ENCODE measurements at places on chromosomes 3 and 15.

- DNase-seq, result no peak
Observed at GRCh38 chr3:124234852-124235252, 242.9 kb upstream of the ROPN1 start.

- DNase-seq, result no peak
Observed at GRCh38 chr3:172604895-172605646, 81.8 kb upstream of the TNFSF10 start.

DNA sequence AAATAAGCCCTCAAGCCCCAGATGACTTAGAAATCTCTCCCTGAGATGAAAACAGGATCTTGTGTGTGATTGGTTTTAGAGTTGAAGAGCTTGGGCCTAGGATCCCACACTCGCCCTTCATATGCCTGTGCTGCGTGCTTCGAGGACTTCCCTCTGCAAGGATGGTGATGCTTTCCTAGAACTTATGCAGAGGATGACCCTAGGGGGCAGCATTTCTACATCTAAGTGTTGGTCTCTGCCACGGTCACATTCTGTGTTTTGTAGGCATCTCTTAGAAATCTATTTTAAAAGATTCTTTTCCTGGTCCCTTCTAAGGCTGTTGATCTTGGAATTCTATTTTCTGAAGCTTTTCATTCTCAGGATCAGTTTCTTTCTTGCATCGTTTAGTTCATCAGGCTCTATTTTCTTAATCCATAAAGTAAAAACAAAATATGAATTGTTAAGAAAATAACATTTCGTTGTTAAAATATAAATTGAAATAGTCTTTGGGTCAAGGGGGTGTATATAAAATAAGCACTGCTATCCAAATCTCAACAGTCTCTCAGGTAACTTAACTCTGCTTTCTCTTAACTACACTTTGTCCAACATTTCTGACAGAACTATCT lies 45.7 kb downstream of the WDR76 start:
- no peak for DNase-seq

GRCh38 chr3:73228959-73229358 lies 167.5 kb downstream of the EBLN2 start:
- no peak for DNase-seq

DNA sequence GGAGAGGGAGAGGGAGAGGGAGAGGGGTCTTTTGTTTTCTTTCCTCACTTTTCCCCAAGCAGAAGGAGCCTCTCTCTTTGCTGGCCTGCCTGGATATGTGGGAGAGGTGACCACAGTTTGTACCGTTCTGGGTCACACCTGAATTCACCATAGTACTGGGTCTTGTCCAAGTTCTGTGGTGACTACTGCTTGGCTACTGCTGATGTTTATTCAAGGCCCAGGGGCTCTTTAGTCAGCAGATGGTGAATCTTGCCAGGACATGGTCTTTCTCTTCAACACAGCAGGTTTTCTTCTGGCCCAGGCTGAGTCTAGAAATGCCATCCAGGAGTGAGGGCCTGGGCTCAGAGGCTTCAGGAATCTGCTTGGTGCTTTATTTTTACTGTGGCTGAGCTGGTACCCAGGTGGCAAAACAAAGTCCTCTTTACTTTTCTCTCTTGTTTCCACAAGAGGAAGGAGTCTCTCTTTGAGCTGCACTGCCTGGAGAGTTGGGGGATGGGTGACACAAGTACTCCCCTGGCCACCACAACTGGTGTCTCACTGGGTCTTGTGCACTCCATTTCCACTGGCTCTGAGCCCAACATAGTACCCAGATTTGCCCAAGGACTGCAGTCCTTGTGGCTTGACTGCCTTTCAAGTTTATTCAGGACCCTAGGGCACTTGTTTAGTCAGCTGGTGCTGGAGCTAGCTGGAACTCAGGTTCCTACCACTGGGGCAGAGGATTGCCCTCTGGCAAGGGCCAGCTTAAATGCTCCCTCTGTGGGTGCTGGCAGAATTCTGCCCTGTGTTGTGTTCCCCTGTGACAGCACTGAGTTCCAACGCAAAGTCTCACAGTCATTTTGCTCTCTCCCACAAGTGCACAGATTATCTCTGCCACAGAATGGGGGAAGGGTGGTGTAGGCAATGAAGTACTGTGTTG lies 16.8 kb upstream of the CCNDBP1 start:
- no peak for DNase-seq

DNA sequence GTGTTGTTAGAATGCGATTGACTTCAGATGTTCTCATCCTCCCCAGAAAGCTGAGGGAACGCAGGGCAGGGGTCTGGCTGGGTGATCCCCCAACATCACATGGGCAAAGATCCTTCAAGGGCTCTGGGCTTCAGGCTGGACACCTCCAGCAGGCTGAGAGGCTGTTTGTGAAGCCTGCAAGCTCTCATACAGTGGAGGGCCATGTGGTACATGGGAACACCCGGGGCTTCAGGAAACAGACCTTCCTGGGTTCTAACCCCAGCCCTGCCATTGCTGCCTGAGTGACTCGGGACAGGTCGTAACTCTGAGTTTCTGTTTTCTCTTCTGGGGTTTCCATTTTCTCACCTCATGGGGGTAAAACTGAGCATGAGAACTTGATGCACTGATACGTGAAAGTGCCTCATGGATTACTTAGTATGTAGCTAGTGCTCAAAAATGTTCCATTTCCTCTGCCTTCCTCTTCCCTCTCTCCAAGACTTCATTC lies 81.2 kb downstream of the TLE3 start:
- no peak for DNase-seq

DNA sequence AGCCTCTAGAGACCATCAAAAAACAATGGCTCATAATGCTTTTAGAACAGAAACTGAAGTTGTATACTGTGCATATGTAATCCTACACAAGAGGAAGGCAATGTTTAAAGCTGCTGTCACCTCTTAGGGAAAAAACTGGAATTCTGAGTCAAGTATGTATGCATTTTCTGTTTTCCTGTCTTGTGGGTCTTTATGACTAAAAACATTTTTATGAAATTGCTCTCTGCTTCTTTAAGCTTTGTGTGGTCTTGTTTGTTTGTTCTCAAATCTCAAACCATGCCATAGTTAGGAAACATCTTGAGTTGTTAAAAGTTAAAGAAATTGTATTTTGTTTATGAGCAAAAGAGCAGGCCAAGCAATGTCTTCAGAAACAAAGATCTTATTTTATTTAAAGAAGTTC lies 80.9 kb upstream of the SOX2 start:
- DNase-seq, result no peak

- no peak for DNase-seq
Observed at GRCh38 chr15:100355342-100355741, 13.6 kb upstream of the ADAMTS17 start.

- no peak for DNase-seq
Observed at GRCh38 chr15:32718227-32718820, 520 bp downstream of the GREM1 start.
